Activated CD8-positive, alpha-beta T cell treated with anti-CD3 and anti-CD28 coated beads, Interleukin-2, amount 10 ng/mL, durations not matched to agents 7 days and 5 days (primary cell): ENCODE measurements at places on chromosomes 7 and 10. TPM values are rescaled to one million over a fixed set of nuclear protein-coding genes. Genes with fewer than 3 reads are reported as not detected.

DNA sequence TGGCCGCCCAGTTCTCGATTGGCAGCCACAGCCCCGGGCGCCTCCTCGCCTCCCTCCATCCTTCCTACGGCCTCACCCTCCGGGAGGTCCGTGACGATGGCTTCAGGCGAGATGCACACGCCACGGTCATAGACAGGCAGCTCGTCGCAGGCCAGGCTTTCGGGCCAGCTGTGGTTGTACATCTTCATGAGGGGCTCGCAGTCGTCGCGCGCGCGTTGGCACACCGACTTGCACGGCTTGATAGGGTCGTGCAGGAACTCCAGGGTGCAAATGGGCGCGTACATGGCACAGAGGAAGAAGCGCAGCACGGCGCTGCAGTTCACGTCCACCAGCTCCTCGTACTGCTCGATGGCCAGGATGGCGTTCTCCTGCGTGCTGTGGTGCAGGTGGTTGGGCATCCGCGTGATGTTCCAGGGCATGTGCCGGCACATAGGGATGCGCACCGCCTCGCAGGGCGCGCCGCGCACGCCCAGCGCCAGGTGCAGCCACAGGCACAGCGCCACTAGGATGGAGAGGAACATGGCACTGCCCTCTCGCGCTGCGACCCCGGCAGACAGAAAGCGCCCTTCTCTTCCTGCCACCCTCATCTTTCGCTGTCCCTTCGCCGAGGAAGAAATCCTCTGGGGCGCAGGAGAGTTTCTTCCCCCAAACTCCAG lies 472 bp downstream of the SFRP4 start:
- DNase-seq, result no peak
- H3K4me3 ChIP-seq, result peak overlapping the region; percentile 51
- H3K27me3 ChIP-seq, result peaks cover 60% of the 10 kb centered on the region
- no peak overlapping the region for H3K27ac ChIP-seq
- H3K4me1 ChIP-seq, result peaks cover 21% of the 10 kb centered on the region

Gene ADD3
- 172 TPM for total RNA-seq

GRCh38 chr10:71423250-71423649 lies 26.5 kb downstream of the CDH23 start:
- H3K4me1 ChIP-seq, result no peaks in the 10 kb centered on the region
- H3K27ac ChIP-seq, result no peak overlapping the region
- no peak overlapping the region for H3K4me3 ChIP-seq
- H3K27me3 ChIP-seq, result peaks cover 10% of the 10 kb centered on the region

- no peaks in the 10 kb centered on the region for H3K27me3 ChIP-seq
- H3K27ac ChIP-seq, result peak within 1 kb of the TSS; percentile 92
Measured at GRCh38 chr10:70887804-70888800, at the start of gene PCBD1. PCBD1 (minus strand) TSS chr10:70888565; CDS start chr10:70888533, 32 bp downstream.

Gene STARD3NL
- 24.1 TPM for total RNA-seq

DNA sequence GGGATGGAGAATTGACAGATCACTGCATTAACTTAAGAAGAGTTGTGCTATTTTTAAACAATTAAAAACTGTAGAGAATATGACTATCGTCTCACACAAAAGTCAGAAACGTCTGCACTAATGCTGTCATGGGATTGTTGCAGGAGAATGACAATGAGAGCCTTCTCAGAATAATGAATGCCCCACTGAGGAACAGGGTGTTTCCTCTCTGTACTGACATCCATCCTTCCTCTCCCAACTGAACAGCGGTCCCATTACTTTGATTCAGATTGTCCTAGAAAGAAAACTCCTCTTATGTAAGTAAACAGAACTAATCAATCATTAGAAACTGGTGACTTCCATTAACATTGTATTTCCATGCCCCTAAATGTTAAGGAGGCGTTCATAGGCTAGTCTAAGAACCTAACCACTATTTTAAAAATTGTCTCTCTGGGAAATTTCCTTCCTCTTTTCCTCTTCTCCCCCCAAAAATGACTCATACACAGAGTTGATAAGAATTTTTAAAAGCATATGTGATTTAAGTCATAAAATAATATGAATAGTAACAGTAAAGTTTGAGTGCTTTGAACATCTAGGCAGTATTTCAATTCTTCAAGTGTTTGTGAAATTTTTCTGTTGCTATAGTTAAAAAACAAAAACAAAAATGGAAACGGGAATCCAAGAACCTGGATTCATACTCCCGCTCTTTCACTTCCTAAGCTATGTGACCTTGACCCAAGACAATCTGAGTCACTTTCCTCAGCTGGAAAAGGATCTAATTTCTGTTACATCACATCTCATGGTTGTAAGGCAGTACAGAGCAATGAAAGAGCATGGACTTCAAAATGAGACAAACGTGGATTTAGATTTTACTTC lies 12.7 kb upstream of the MACC1 start:
- no peak overlapping the region for H3K27ac ChIP-seq
- H3K4me3 ChIP-seq, result no peak overlapping the region
- no peaks in the 10 kb centered on the region for H3K4me1 ChIP-seq
- H3K27me3 ChIP-seq, result no peaks in the 10 kb centered on the region
- no peaks in the 10 kb centered on the region for H3K36me3 ChIP-seq
